GM18507 (cell line): ENCODE measurements at places on chromosomes 5 and 9.

DNA sequence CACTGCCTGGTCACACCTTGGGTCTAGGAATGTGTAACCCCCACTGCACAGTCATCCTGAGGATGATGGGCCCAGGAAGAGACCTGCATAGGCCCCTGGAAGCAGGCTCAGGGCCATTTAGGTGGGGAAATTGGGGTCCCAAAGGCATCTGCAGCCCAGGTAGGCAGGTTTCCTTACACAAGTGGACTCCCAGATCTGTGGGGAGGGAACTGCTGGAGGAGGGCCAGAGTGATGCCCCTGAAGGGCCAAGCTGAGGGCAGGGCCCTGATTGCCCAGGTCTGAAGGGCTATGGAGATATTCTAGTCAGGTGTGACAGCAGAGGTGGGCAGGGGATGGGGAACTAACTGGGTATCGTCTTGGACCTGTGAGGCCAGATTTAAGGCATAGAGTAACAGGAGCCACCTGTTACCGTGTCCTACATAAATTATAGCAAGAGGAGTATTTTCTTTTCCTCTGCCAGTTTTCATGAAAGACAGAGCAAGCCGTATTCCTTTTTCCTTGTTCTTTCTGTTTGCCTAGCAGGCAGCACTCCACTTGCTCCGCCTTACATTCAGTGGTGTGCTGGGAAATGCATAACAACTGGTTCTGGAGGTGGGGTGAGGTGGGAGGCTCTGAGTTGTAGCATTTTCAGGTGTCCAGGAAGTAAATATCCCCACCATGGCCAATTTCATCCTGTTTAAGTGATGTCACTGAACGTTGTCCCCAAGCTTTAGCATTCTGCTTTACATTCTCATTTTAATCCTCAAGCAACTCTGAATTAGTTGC lies 41.3 kb downstream of the PPARGC1B start:
- no peak for DNase-seq

- no peak for DNase-seq
These were observed 1.6 kb upstream of the CD274 start for GRCh38 chr9:5448461-5449435.

DNA sequence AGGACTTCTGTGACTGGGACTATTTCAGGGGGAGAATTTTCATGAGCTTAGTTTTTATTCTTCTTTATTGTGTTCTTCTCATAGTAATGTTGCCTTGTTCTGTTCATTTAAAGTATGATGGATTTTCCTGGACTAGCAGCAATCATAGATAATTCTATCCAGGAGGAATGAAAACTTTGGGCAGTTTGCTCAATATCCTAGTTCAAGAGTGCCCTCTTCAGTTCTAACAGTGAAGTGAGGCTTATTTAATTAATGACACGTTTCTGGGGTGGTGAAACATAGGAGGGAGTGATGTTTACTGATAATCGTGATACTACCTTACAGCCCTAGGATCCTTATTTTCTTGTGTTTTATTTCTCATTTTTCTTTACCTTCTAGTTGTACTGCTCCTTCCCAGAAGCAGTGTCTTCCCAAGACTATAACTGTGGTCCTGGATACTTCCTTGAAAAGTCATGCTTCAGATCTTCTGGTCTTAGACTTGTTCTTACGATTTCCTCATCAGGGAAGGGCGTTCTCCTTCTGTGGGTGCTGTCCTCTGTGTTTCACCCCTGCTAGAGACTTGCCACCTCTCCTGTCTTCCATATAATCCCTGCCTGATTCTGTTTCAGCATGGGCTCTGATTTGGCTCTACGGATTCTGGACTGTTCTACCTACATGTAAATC lies 57.4 kb downstream of the CFAP95 start:
- DNase-seq, result no peak

DNA sequence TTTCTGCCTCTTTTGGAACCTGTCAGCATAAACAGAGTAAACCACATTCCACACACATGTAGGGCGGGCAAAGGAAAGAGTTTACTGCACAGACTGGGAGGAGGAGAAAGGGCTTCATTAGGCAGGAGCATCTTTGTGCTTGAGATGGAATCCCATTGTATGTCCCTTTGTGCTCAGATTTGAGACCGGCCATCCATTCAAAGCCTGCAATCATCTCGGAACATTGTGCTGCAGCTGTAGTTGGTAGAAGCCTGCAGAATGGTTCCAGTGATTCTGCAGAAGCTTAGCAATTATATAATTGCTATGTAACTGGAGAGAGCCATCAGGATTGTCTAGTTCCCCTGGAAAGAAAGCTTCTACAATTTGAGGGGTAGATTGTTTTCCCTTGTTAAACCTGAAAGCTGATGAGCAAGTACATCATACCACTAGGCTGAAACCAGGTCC lies 16.5 kb downstream of the ZNF462 start:
- DNase-seq, result no peak

DNA sequence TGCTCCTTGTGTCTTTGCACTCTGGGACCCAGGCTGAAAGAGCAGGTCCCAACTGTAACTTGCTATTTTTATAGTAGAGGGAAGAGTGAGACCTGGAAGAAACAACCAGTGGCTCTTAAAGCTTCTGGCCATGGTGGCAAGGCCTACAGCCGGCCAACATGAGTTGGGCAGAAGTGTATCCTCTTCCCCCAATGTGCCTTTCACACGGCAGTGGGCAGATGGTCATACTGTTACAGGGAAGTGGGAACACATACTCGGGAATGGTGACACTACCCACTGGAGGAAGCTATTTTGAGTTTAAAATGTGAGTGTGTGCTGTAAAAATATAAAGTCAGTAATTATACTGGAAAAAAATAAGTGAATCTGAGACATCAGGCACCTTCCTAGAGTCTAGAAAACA lies 116.0 kb downstream of the MVB12B start:
- no peak for DNase-seq

DNA sequence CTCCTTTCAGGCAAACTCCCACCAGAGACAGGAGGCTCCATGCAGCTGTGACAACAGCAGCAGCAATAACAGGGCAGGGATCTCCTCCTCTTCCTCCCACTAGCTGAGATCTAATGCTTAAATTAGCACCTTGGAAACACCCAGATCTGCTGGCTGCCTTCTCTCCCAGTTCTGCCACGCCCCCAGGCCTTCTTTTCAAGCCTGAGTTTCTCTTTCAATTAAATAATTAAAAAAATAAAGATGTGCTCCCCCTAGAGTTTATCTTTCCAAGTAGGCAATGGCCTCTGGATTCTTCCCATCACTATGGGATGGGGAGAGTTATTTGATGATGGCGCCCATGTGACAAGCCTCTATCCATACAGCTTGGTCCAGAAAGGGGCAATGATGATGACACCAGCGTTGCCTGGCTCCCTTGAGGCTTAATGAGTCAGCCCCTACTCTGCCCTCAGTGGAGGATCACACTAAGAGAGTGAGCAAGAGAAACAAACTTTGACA lies 3.8 kb downstream of the FAM219A start:
- DNase-seq, result no peak

- no peak for DNase-seq
These were observed 54.8 kb upstream of the RASGRF2 start for GRCh38 chr5:80905405-80905804.

DNA sequence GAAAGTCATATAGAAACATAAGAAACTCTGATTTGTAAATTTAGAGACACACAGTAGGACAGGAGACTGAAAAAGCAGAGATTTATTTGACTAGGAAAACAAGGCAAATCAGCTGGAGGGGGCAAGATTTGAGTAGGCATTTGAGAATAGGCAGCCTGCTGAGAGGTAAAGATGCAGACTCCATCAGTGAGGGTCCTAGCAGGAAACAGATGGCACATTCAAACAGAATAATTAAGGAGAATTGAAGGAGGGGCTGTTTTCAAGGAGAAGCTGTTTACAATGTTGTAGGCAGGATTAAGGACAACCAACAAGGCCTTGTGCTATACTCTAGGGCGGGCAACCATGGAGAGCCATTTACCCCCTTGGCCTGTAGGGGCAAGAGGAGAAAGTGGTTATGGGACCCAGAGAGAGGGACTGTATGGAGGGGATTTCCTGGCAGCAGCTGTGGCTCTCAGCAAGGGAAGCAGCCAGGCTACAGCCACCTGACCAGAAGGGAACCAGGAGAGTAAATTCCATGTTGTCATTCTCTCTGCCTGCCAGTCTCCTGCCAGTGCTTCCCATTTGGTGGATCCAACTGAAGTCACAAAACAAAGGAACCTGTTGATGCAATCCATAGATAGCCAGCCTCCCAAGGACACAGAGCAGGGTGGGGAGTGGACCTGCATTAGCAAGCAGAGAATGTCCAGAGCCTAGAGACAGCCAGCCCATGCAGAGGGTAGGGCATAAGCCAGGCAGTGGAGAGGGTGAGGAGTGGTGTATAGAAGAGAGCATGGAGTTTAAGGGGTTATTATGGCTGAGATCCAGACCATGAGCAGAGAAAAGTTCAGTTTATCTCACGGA lies 38.2 kb downstream of the PAPPA start:
- no peak for DNase-seq

DNA sequence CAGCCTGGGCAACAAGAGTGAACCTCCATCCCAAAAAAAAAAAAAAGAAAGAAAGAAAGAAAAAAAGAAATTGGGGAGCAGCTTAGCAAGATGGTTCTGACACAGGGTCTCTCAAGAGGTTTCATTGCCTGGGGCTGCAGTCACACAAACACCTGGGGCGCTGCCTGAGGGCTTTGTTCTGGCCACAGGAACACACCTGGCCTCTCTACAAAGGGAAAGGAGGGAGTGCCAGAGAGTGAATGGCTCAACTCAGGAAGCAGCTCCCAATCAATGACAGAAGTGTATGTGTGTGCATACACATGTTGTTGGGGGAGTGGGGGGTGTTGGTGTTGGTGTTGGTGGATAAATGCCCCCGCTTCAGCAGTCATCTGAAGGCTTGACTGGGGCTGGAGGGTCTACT lies 32.4 kb upstream of the CTNNA1 start:
- no peak for DNase-seq

DNA sequence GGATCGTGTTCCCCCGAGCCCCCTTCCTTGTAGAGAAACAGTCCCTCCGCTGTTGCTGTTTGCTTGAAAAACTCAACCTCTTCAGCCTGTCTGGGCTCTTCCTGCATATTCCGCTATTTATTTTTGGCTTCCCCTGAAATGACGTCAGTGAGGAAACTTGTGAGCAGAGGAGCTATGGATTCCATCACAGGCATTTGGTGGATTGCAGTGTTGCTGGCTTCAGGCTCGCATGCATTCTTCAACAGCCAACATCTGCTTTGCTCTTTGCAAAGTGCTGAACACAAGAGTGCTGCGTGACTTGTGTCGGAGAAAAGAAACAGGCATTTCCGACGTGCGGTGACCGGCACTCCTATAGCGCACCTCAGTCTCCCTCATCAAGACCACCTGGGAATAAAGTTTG lies 232.7 kb downstream of the RFK start:
- no peak for DNase-seq

- no peak for DNase-seq
These were observed 58.1 kb downstream of the HSPA4 start for GRCh38 chr5:133109655-133110483.

DNA sequence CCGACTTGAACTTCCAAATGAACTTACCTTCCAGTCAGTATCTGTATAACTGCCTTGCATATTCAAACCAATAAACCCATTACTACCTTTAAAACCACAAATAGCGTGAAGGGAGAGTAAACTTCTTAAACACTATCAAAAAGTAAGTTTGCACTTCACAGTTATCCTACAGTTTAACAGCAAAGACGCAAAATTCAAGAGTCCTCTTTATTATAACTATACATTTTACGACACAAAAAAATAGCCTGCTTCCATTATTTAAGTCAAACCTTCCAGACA lies 1.8 kb downstream of the PTBP3 start:
- no peak for DNase-seq

DNA sequence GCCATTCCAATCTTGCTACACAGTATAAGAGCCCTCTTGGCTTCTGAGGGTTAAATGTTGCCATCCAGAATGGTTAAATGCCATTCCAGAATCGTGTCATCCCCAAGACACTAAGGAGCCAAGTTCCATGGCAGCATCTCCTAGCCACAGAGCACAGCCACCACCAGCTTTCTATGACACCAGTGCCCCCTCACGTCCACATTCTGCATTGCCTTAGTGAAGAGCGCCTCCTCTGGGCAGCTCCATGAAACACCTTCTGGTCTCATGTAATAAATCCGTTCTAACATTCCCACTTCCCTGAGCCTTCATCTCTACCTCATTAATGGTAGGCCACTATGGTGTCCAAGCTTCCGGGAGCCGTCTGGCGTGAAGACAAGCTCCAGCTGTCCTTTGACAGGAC lies 12.4 kb downstream of the CBY3 start:
- DNase-seq, result peak; percentile 29

DNA sequence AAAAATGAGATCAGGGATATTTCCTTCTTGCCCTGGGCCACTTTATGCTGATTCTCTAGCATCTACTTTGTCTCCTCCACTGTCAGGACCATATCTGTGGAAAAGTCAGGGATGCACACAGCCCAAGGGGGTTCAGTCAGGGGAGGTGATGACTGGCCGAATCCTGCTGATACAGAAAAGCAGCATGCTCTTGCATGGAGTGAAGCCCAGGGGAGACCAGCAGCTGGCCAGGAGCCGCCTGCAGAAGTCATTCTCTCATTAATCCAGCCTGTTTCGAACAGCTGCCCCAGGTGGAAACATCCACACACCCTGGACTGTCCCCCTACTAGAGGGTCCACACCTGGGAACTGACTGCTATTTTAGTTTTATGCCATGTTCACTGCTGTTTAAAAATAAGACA lies 177.1 kb downstream of the ATP10B start:
- no peak for DNase-seq

DNA sequence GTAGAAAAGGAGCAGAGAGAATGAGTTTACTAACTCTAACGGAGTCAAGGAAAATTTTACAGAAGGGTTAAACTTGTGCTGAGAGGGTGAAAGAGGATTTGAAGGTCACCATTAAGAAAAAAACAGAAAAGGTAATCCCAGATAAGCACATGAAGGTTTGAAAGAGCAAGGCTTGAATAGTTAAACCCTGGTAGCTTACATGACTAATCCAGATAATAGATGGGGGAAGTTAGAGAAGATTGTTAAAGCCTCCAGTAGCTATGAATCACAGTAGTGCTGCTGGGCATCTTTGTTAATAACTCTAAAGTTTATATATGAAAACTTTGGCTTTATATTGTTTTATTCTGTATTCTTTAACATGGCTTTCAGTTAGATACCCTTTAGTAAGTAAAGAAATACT lies 354.5 kb upstream of the FTMT start:
- DNase-seq, result no peak

DNA sequence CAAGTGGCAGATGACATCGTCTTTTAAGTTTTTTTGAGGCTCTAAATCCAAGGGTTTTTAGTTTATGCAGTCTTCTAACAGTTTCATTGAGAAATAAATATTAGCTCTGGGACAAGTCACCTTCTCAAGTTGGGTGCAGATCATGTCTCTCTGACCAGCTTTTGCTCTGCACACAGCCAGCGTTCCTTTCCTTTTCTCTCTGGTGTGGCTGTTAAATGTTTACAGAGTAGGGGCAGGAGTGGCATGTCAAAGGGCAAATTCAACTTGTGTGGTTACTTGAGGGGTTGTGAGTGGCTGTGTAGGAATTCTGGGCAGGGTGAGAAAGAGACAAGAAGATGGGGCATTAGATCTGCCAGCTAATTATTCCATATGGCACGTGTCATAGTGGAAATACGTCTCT lies 187.5 kb upstream of the HMHB1 start:
- no peak for DNase-seq

GRCh38 chr9:11319538-11319937 lies 706.7 kb upstream of the PTPRD start:
- no peak for DNase-seq

- DNase-seq, result no peak
These were observed 212.8 kb upstream of the CHD1 start for GRCh38 chr5:99141534-99142128.
